Esophagus muscularis mucosa (tissue), 4 donors: ENCODE measurements at places on chromosomes 12 and 14.

DNA sequence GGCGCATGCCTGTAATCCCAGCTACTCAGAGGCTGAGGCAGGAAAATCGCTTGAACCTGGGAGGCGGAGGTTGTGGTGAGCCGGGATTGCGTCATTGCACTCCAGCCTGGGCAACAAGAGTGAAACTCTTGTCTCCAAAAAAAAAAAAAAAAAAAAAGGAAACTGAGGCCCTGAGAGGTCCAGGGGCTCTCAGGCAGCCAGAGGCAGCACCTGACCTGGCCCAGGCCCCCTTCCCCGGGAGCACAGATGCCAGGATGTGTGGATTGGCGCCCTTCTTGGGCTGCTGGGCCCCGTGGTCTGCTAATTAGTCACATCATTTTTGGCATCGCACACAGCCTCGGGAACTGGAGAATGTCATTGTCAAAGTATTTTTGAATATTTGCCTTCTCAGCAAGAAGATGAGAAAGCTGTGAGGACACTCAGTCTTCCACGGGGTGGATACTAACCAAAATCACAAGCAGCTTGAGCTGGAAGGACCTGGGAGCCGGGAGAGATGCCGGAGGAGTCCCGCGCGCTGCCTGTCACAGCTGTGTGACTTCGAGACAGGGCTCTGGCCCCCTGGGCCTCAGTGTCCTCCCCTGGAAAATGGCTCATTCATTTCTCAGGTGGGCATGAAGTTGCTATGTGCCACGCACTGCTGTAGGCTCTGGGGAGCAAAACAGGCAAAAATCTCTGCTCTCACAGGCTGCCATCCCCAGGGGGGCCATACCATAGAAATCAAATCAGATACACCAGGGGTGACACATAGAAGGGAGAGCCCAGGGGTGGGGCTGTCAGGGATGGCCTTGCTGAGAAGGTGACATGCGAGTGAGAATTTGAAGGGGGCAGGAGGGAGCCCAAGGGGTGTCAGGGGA, 12.5 kb upstream of the RCOR1 start:
- no peak for DNase-seq

DNA sequence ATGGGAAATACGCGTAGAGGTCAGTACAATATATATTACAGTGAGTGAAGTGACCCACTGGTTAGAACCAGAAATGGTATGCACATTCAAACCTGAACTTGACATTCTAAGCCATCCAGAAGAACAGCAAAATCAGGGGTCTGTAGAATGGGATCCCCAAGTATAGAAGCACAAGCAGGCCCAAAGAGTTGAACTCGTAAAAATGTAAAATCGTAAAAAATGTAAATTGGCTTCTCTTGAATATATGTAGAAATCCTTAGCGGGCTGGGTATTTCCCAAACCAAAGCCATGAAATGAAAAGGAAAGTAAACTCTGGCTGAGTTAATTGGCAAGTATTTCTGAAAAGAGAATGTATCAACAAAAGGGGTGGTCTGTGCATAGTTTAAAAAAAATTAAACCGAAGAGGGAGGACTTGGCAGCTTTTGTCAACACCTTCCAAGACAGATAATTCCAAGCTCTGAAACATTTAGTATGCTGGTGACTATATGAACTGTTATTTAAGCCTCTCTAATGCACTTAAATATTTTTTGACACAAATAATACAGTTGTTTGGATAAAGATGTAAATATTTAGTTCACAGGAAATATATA, 1505.6 kb upstream of the FLRT2 start:
- DNase-seq: no peak

DNA sequence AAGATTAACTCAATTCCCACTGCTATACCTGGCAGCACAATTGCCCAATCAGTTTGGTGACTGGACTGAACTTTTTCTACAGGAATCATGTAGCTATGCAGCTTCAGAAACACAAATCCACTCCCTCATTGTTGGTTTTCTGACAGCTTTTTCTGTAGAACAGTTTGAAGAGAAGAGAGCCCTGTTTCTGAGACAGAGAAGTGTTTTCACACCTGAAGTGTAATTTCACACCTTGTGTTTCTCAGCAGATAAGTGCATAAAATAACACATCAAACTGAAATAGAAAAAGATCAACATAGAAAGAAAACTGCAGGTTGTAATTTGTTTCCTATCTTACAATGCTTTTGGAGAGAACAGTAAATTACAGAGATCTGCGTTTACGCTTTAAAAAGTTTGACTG, 335.6 kb downstream of the SNAPC1 start:
- DNase-seq: no peak

- DNase-seq: no peak
These were observed 57.0 kb upstream of the DIO3 start for GRCh38 chr14:101504096-101504948.

- no peak for DNase-seq
These were observed 41.2 kb upstream of the CRY1 start for GRCh38 chr12:107134558-107134957.

GRCh38 chr12:105672121-105672975, 341.9 kb downstream of the C12orf75 start:
- no peak for DNase-seq

DNA sequence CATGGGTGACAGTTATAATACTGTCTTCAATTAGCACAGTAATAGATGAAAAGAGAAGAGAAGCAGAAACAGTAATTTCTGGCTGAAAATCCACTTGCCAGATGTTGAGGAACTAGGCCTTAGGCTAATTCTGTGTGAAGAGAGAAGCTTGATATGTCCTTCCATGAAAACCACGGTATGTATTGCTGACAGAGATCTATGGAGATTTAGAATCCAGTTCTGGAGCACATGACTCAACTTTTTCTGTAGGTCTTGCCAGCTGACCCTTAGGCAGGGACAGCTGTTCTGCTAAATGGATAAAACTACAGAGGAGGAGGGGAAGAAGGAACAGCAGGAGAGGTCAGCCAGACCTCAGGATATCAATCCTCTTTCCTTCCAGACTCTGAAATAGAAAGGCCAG, 211.5 kb downstream of the PRKD1 start:
- DNase-seq: no peak

DNA sequence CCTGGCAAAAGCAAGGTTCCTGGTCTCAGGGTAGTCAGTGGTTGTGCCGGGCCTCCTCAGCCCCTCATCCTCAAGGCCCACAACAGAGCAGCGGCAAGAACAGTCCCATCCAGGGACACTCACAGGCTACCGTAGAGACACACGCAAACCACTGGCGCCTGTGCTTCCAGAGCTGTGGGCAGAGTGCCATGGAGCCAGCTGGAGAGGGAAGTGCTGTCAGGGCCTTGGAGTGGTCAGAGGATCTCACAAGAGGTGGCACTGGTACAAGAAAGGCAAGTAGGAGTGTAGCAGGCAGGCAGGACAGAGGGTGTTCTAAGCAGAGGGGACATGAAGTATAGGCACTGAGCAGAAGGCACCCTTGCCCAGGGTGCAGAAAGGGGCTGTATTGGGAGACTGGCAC, 34.6 kb downstream of the ANKRD9 start:
- DNase-seq: no peak

- no peak for DNase-seq
These were observed 12.4 kb downstream of the PPP1R13B start for GRCh38 chr14:103834956-103835355.

DNA sequence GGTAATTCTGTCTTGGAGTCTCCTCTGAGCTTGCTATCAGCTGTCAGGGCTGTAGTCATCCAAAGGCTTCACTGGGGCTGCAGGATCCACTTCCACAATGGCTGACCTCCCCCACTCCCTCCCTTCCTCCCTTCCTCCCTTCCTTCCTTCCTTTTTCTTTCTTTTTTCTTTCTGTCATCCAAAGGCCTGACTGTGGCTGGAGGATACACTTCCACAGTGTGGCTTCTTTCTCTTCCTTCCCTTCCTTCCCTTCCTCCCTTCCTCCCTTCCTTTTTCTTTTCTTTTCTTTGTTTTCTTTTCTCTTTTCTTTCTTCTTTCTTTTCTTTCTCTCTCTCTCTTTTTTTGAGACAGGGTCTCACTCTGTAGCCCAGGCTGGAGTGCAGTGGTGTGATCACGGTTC, 30.6 kb downstream of the ARF6 start:
- DNase-seq: no peak

GRCh38 chr12:124170760-124171159, 124.1 kb upstream of the RFLNA start:
- no peak for DNase-seq

DNA sequence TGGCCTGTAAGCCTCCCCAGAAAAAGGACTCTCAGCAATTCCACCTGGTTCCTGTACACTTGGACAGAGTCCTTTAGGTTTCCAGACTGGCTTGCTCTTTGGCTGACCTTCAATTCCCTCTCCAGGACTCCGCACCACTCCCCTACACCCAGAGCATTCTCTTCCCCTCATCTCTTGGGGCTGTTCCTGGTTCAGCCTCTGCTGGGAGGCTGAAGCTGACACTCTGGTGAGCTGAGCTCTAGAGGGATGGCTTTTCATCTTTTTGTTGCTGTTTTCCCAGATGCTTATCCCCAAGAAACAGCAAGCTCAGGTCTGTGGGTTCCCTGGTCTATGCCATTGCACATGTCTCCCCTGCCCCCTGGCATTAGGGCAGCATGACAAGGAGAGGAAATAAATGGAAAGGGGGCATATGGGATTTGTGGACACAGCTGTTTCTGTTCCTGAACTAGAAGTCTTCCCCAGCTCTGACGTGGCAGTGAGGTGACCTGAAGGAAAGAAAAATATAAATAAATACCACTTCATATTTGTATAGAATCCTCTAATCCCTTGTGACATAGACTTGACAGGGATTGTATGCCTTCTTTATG, 1.3 kb downstream of the RNASE7 start:
- DNase-seq: no peak

DNA sequence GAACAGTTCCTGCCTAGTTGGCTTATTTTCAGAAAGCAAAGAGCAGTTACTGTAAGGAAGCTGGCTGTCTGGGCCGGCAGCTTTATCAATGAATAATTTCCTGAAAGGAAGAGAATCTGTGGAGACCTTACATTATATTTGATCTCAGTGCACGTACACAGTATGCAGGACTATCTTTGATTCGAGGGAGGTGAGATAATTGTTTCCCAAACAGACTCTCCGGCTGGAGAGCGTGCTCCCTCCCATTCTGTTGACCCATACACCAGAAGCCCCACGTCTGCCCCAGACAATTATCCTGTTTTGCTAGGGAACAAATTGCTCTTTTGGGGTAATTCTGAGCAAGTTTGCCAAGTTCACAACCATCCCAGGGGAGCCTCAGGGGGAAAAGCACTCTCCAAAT, 1115.0 kb downstream of the VRK1 start:
- no peak for DNase-seq

- no peak for DNase-seq
These were observed 175.2 kb downstream of the PAWR start for GRCh38 chr12:79515530-79515935.

- no peak for DNase-seq
These were observed 372.1 kb downstream of the KCNH5 start for GRCh38 chr14:62673014-62673755.

- DNase-seq: no peak
These were observed 6.5 kb downstream of the KRT85 start for GRCh38 chr12:52360663-52361271.

- no peak for DNase-seq
These were observed 80.6 kb downstream of the TSPAN9 start for GRCh38 chr12:3157581-3158323.

GRCh38 chr14:73896521-73896920, 9.9 kb downstream of the ZNF410 start:
- DNase-seq: no peak

- no peak for DNase-seq
These were observed 20.2 kb downstream of the OR4N2 start for GRCh38 chr14:19823765-19824164.

GRCh38 chr12:3129301-3130056, 52.3 kb downstream of the TSPAN9 start:
- no peak for DNase-seq

- DNase-seq: no peak
These were observed 6.4 kb downstream of the SLC2A13 start for GRCh38 chr12:40099423-40099853.

GRCh38 chr12:130743606-130744005, 27.5 kb upstream of the RIMBP2 start:
- DNase-seq: no peak

GRCh38 chr14:74867673-74868072, 8.3 kb downstream of the PROX2 start:
- DNase-seq: no peak

DNA sequence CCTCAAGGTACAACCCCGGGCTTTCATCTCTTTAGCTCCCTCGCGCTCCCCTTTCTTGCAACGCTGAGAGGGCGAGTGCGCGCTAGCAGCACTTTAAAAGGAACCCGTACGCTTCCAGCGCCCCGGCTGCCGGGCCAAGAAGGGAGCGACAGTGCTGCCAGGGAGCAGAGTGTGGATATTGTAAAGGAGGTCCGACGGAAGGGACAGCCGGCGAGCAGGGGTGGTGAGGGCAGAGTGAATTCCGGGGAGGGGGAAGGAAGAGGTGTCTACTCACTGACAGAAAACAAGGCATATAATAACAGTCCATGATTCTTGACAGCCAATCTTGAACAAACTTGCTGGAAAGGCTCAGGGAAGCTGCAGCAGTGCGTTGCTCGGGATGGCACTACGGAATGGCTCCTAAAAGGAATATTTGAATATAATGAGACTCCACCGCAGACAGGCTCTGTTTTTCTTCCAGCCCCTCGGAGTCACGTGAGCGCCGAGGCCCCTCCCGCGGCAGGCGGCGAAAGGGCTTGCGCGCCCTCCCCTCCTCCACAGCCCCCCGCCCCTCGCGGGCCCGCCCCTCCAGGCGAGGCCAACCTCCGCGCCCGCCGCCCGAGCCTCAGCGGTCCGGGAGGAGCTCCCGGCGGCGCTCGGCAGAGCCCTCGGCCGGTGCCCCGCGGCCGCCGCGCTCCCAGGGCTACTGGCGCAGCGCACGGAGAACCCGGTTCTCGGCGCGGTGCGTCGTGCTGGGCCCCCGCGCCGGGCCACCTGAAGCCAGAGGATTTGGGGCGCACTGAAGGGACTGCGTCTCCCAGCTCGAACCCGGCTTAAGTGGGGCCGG, 3.4 kb downstream of the BMP4 start:
- no peak for DNase-seq

- DNase-seq: no peak
These were observed 184.7 kb upstream of the DCN start for GRCh38 chr12:91367234-91367849.

GRCh38 chr12:101414533-101415119, 7.1 kb upstream of the ARL1 start:
- no peak for DNase-seq

- DNase-seq: no peak
These were observed 822.9 kb downstream of the VRK1 start for GRCh38 chr14:97620066-97620465.

DNA sequence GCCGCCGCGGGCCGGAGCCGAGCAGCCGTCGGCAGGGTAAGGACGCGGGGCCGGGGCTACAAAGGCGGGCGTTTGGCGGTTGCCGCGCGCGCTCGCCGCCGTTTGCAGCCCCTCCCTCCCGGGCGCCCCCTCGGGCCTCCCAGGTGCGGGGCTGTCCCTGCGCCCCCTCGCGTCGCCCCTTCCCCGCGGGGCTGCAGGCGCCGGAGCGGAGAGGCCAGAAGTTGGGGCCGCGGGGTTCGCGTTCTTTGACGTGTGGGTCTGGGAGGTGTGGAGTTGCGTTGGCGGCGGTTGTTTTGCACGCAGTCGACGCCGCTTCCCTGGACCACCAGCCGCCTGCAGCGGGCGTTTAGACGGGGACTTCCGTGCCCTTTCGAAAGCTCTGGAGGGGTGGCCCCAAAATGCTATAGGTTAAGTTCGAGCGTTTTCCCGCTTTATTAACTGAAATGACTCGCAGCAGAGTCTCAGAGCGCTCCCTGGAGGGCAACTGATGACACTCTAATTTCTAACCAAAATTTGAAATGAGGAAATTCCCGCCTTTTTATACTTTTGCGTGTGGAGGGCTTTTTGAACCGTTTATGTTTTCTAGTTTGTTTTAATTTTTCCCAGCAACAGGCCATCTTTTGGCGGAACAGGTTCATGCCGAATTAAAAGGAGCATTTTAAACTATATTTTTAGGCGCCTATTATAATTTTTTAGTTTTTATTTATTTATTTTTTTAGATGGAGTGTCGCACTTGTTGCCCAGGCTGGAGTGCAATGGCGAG, 902 bp downstream of the TMPO start:
- DNase-seq: no peak
